ENCODE measurements at places on chromosomes 16 and 17.
A peak's percentile ranks its signal among the peaks of the same experiment; 100 is the strongest.

DNA sequence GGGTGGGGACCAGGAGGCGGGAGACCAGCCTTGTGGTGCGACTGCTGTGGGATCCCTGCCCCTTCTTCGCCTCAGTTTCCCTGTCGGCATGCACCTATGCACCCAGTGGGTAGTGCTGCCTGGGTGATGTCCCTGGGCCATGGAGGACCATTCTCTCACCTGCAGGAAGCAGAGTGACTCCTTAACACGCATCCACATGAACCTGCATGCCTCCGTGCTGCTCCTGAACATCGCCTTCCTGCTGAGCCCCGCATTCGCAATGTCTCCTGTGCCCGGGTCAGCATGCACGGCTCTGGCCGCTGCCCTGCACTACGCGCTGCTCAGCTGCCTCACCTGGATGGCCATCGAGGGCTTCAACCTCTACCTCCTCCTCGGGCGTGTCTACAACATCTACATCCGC is 25.2 kb downstream of the ADGRG5 start:
- H3K4me3 ChIP-seq, result no peak overlapping the region
- no peak overlapping the region for H3K27ac ChIP-seq
- peak; percentile 9 for DNase-seq
- no peaks in the 10 kb centered on the region for H3K36me3 ChIP-seq
- H3K4me1 ChIP-seq, result no peaks in the 10 kb centered on the region

- no peaks in the 10 kb centered on the region for H3K36me3 ChIP-seq
- H3K27me3 ChIP-seq, result no peaks in the 10 kb centered on the region
- DNase-seq, result no peak
- no peak overlapping the region for H3K4me3 ChIP-seq
- H3K4me1 ChIP-seq, result no peaks in the 10 kb centered on the region
Observed at GRCh38 chr16:9072806-9073341, 18.6 kb upstream of the HAPSTR1 start.

- peaks cover 74% of the 10 kb centered on the region for H3K36me3 ChIP-seq
- DNase-seq, result no peak
- H3K4me1 ChIP-seq, result peaks cover 34% of the 10 kb centered on the region
- H3K4me3 ChIP-seq, result no peak overlapping the region
- H3K27ac ChIP-seq, result no peak overlapping the region
Observed at GRCh38 chr17:63831505-63831904, 4.0 kb upstream of the FTSJ3 start.

- no peak for DNase-seq
- H3K36me3 ChIP-seq, result no peaks in the 10 kb centered on the region
- H3K27ac ChIP-seq, result no peak overlapping the region
- no peak overlapping the region for H3K4me3 ChIP-seq
- H3K4me1 ChIP-seq, result no peaks in the 10 kb centered on the region
- no peaks in the 10 kb centered on the region for H3K27me3 ChIP-seq
Observed at GRCh38 chr17:37168731-37169353, 206.9 kb upstream of the C17orf78 start.

GRCh38 chr17:72977771-72978417 is 114.6 kb downstream of the SLC39A11 start:
- H3K27ac ChIP-seq, result peak overlapping the region; percentile 2
- H3K27me3 ChIP-seq, result no peaks in the 10 kb centered on the region

DNA sequence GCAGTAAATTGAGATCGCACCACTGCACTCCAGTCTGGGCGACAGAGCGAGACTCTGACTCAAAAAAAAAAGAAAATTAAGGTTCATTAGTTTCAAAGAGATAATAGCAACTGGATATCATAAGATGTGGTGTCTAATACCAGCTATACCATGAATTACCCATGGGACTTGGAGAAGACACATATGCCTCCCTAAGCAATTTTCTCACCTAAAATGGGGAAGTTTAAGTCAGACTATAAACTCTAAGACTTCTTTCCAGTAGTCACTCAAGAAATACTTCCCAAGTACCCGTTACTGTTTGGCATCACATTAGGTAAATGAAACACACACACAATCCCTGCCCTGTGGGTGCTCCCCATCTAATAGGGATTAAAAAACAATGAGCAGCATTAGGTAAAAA is 22.6 kb downstream of the SMURF2 start:
- DNase-seq, result no peak
- H3K4me3 ChIP-seq, result no peak overlapping the region
- H3K27me3 ChIP-seq, result no peaks in the 10 kb centered on the region
- no peaks in the 10 kb centered on the region for H3K36me3 ChIP-seq

DNA sequence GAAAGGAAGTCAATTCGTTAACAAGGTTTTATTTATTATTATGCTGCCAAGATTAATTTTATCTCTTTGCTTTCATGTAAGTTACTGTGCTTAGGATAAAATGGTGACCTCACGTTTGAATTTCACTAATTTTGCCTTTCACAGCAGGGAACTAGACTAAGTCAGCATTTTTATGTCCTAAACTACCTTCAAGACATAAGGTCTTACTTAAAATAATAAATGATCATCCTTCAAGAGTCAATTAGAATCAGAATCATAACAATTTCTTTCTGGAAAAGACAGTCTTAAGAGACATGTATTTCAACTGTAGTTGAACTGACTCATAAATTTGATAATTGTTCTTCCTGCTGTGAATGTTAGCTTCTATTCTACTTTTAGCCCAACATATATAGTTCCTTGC is 893.8 kb downstream of the KCNJ2 start:
- no peak for DNase-seq
- H3K4me1 ChIP-seq, result no peaks in the 10 kb centered on the region
- no peaks in the 10 kb centered on the region for H3K36me3 ChIP-seq

DNA sequence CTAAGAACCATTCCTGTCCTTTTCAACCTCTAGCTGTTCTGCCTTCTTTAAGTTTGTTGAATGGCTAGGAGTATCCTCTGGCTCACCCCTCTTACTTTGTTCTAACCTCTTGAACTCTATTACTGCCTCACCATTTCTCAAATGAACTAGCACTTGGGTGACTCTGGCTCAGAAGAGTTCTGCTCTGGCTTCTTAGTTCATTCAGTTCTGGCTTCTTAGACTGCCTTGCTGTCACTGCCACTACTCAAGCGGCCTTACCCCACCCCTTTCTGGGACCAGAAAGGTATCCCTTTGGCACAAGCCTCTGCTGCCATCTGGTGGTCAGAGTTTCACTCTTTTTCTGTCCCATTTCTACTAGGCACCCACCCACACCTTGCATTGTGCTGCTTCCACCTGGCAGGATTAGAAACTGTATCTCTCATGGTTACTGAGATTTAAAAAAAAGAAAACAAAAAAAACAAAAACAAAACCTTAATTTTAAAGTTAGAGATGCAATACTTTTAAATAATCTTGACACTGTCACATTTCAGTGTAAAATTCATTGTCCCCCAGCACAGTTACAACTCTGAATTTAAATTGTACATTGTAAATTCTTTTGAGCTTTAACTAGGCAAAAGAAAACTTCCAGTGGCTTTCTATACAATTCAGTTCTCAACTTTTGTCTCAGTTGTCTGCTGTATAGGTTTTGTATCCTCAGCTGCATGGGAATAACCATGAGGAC is 6.9 kb upstream of the ABCA10 start:
- H3K4me3 ChIP-seq, result no peak overlapping the region
- no peaks in the 10 kb centered on the region for H3K4me1 ChIP-seq
- H3K27me3 ChIP-seq, result no peaks in the 10 kb centered on the region
- DNase-seq, result peak; percentile 89
- no peak overlapping the region for H3K27ac ChIP-seq

DNA sequence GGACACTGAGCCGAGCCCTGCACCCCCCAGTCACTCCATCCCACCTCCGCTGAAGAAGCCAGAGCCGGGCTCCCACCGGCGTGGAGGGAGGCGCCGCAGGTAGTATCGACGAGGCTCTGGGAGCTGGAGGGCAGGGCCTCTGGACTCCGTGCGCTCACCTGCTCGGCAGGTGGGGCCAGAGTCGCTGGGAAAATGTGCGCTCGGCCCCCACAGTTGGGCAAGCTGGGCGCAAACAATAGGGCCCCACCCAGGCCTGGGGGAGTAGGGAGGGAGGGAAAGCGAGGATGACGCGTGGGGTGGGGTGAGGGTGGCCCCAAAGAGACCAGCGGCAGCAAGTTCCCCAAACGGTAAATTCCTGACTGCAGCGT is 668 bp downstream of the JUP start:
- DNase-seq, result peak; percentile 72
- no peaks in the 10 kb centered on the region for H3K4me1 ChIP-seq
- peak overlapping the region; percentile 97 for H3K27ac ChIP-seq
- peak overlapping the region; percentile 85 for H3K4me3 ChIP-seq
- H3K27me3 ChIP-seq, result no peaks in the 10 kb centered on the region
- H3K36me3 ChIP-seq, result no peaks in the 10 kb centered on the region

DNA sequence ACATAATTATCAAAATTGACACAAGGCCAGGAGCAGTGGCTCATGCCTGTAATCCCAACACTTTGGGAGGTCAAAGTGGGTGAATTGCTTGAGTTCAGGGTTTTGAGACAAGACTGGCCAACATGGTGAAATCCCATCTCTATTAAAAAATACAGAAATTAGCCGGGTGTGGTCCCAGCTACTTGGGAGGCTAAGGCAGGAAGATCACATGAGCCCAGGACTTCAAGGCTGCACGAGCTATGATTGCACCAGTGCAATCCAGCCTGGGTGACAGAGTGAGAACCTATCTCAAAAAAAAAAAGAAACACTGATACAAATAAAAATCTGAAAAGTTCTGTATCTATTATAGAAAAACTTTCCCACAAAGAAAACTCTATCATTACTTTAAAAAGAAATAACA is 15.5 kb downstream of the MYH10 start:
- H3K27ac ChIP-seq, result peak overlapping the region; percentile 4
- no peaks in the 10 kb centered on the region for H3K27me3 ChIP-seq
- H3K4me3 ChIP-seq, result no peak overlapping the region
- no peaks in the 10 kb centered on the region for H3K4me1 ChIP-seq
- H3K36me3 ChIP-seq, result no peaks in the 10 kb centered on the region

DNA sequence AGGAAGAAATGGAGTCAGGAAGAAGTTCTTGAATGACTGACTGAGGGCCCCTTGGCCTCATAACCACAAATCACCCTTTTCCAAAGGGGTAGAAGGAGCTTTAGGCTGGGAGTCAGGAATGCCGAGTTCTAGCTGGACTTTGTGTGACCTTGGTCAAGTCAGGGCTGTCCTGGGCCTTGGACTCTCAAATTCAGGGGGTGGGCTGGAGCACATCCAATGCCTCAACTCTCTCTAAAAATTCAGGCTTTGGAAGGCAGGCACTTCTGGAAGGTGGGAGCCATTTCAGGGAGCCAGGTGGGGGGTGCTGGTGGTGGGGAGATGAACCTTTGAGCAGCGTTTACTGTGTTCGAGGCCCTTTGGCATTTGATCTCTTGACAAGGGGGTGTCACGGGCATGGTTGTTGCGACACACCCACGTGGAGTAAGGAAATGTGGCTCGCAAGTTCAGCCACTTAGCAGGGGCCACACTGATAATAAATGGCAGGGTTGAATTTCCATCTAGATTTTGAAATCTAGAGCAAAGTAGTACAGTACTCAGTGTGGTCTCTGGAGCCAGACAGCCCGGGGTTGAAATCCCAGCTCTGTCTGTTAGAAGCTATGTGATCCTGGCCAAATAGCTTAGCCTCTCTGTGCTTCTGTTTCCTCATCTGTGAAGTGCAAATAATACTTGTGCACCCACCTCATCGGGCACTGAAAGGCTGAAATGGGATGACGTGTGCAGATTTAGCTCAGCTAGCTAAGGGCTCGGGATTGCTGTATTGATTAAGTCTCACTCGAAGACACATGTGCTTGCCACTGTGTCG is 47.1 kb upstream of the CIBAR2 start:
- H3K27ac ChIP-seq, result peak overlapping the region; percentile 68
- H3K4me1 ChIP-seq, result no peaks in the 10 kb centered on the region
- H3K27me3 ChIP-seq, result no peaks in the 10 kb centered on the region
- DNase-seq, result no peak
- H3K36me3 ChIP-seq, result no peaks in the 10 kb centered on the region

- DNase-seq, result peak; percentile 70
- peak overlapping the region; percentile 56 for H3K27ac ChIP-seq
- peak overlapping the region; percentile 57 for H3K4me3 ChIP-seq
- H3K27me3 ChIP-seq, result no peaks in the 10 kb centered on the region
Observed at GRCh38 chr17:8745586-8746500, 1.2 kb upstream of the CCDC42 start.

- peak overlapping the region; percentile 26 for H3K4me3 ChIP-seq
- H3K27ac ChIP-seq, result peak overlapping the region; percentile 66
- DNase-seq, result no peak
- no peaks in the 10 kb centered on the region for H3K36me3 ChIP-seq
- H3K4me1 ChIP-seq, result peaks cover 44% of the 10 kb centered on the region
Observed at GRCh38 chr17:50565402-50566350, 5.2 kb downstream of the CACNA1G start.

DNA sequence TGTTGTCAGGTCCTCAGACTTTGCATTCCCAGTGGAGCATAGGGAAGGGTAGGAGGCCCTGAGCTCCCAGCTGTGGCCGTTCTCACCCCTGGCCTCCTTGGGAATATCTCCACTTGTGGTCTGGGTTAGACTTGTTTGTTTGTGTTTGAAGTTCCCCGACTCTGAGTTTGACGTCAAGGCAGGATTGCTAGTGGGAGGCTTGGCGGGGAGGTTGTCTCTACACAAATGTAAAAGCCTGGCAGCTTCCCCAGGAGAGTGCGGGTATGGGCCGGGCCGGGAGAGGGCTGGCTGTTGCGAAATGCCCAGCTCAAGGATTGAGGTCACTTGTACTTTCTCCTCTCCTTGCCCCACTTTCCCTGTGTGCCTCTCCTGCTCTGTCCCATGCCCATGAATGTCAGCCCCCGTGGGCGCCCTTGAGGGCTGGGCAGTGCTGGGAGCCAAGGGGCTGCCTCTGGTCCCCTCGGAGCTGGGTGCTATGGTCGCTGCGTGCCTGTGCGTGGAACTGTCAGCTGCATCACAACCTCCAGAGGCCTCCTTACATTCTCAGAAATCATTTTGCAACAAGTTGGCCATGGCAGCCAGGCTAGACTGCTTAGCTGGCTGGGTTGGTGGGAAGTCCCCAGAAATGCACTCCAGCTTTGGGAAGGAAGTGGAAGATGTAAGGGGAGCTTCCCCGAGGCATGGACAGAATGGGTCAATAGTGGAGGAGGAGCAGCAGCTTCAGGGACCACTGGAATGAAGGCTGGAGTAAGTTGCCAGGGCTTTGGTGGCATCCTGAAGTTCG is 84.3 kb downstream of the KSR1 start:
- peak; percentile 97 for DNase-seq
- H3K4me3 ChIP-seq, result no peak overlapping the region
- H3K36me3 ChIP-seq, result no peaks in the 10 kb centered on the region
- H3K4me1 ChIP-seq, result no peaks in the 10 kb centered on the region
- peak overlapping the region; percentile 73 for H3K27ac ChIP-seq

DNA sequence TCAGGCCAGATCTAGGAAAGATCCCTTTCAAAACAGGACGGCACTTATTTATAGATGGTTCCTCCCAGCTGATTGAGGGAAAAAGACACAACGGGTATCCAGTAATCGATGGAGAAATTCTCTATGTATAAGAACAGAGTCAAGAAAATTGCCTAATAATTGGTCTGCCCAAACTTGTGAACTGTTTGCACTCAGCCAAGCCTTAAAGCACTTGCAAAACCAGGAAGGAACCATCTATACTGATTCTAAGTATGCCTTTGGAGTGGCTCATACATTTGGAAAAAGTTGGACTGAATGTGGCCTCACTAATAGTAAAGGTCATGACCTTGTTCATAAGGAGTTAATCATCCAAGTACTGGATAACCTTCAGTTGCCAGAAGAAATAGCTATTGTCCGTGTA is 5.9 kb downstream of the HPR start:
- H3K36me3 ChIP-seq, result no peaks in the 10 kb centered on the region
- peaks cover 21% of the 10 kb centered on the region for H3K4me1 ChIP-seq
- no peak for DNase-seq
- no peak overlapping the region for H3K27ac ChIP-seq
- H3K4me3 ChIP-seq, result no peak overlapping the region

- no peak for DNase-seq
- no peaks in the 10 kb centered on the region for H3K4me1 ChIP-seq
- no peak overlapping the region for H3K27ac ChIP-seq
- no peaks in the 10 kb centered on the region for H3K36me3 ChIP-seq
- H3K27me3 ChIP-seq, result no peaks in the 10 kb centered on the region
- H3K4me3 ChIP-seq, result no peak overlapping the region
Observed at GRCh38 chr16:64397042-64397441, 724.8 kb downstream of the CDH11 start.

Measured in right atrium auricular region (tissue), 2 donors.